Activated T-helper 1 cell treated with anti-CD3 and anti-CD28 coated beads, Interleukin-2, amount 50 U/mL, for 16 hours (primary cell): ENCODE measurements at places on chromosomes 11 and 22.

GRCh38 chr11:115338476-115338875 lies 165.7 kb downstream of the CADM1 start:
- no peak for DNase-seq

GRCh38 chr11:29507376-29507775 lies 509.5 kb downstream of the KCNA4 start:
- no peak for DNase-seq

DNA sequence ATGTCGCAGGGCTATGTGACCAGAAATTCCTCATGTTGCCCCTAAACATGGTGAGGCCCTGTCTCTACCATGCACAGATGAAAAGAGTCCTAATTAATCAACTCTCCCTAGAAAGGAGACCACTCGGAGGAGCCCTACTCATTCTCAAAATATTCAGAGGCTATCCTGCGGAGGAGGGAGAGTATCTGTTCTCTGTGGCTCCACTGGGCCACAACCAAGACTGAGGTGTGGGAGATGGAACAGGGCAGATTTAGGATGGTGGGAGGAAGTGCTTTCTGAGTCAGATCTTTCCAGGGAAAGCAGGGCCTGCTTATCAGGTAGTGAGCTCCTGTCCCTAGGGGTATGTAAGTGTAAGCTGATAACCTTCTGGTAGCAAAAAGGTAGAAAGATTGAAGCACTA lies 37.0 kb upstream of the PRDM11 start:
- no peak for DNase-seq

DNA sequence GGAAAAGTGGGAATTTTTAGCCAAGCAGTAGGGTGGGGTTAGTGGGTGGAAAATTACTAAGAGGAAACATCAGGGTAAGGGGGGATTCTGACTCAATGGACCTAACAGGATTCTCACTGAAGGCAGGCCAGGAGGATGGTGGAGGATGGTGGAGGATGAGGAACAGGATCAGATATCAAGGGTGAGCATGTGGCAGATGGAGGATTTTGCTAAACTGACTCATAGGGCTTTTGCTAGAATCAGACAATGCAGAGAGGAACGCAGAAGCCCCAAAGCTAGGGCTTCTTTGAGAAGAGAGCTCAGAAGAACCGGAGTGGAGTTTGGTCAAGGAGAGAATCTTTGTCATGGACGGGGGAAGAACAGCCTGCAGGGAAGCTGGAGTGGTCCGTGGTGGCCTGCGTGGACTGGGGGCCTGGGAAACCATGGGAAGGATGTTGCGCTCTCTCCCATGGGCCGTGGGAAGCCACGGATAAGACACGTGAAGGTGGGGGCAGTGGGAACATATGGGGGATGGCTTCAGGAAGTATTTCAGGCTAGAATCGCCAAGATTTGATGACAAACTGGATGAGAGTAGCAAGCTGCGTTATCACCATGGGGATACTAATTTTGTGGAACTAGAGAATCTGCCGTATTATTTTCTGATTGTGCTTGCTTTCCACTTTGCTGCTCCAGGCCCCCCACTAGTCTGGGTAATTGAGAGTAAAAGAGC lies 165.2 kb downstream of the LDLRAD3 start:
- DNase-seq, result no peak

DNA sequence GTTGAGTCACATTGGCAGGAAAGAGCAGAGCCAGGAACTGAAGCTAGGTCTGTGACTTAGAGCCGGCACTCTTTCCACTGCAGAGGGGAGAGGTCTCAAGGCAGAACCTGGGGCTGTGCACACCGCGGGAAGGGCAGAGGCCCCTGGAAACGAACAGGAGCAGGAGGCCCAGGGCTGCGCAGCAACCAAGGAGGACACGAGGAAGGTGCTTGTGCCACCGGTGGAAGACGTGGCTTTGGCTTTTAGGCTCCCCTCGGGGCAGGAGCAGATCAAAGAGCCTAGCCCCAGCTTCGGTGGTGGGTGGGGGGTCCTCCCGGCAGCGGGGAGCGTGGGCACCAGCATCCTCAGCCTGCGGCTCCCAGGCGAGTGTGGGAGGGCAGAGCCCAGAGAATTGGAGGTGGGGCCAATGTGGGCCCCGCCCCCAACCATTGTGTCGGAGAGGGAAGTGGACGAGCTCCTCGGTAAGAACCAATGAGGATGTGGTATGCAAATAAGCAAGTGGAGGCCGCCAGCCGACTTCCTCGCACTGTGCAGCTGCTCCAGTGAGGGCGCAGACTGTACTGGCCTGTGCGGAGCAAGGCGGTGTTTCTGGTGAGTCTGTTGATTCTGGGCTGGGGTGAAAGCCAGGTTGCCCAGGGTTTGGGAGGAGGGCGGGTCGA lies at the start of gene CCDC116:
CCDC116 (plus strand) TSS at position 524 of the 659 bp plus-strand sequence. CDS start 422 bp downstream, outside the sequence.
- peak; percentile 22 for DNase-seq

DNA sequence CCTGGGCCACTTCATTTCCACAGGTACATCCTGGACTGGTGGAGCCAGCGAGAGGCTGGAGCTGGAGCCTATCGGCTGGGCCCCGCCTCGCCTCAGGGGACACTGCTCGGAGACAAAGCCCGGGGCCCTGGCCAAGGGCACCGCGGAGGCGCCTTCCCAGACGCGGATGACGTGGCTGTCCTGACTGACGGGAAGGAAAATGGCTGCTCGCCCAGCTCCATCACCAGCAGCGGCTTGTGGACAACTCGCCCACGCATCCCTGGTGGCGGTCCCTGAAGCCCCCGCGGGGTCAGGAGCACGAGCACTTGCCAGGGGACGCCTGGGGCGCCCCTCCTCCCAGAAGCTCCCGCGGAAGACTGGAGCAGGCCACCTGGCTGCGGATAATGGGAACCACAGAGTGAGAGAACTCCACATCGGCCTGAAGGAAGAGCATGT lies 49.6 kb downstream of the CECR2 start:
- DNase-seq, result no peak

DNA sequence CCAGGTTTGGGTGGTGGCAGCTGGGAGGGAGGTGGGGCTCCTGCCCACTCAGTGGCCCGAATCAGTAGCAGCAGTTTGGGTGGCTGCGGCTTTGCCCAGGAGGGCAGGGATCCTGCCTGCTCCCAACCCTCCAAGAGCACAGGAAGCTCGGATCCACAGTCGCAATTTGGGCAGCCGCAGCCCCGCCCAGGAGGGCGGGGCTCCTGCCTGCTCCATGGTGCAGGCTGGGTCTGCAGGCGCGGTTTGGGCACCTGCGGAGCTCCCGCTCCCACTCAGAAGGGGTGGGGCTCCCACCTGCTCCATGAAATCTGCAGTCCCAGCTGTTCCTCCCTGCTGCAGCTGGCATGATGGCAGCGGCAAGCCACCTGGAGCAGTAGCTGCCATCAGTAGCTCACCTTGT lies 38.1 kb upstream of the CALCB start:
- DNase-seq, result no peak

GRCh38 chr11:122271745-122272144 lies 155.7 kb upstream of the BLID start:
- no peak for DNase-seq

DNA sequence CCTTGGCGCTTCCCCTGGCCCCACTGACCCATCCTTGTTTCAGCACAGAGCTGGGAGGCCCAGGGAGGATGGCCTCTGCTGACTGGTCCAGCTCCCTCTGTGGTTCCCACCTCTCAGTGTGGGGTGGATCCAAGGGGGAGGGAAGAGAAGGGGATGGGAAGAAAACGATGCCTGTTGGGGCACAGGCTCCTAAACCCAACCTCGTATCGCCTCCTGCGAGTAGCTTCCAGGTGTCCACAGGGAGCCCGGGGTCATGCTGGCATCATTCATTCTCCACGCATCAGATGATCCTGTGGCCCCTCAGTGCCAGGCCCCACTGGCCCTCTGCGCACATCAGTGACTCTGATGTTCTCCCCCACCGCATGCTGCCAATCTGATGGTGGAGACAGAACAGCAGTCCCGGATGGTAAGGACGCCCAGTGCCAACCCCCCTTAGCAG lies 5.1 kb downstream of the MYEOV start:
- DNase-seq, result no peak

DNA sequence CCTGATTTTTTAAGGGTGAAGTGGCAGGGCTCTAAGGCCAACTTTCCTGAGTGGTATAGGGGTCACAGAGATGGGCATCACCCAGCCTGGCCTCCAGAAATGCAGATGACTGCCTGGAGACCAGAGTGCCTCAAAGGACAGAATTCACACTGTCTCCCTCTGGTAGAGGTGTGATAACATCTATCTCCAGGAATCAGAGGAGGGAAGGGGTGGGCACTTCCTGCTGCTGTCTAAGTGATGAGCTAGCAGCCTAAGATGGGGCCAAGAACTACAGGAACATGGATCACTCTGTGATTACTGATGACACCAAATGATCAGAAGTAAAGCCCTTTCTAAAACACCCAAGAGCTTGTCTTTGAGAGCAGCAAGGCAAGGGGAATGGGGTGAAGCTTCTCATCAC lies 61.9 kb downstream of the C11orf58 start:
- DNase-seq, result no peak

GRCh38 chr22:21573750-21574494 lies 6.4 kb downstream of the UBE2L3 start:
- DNase-seq, result no peak

DNA sequence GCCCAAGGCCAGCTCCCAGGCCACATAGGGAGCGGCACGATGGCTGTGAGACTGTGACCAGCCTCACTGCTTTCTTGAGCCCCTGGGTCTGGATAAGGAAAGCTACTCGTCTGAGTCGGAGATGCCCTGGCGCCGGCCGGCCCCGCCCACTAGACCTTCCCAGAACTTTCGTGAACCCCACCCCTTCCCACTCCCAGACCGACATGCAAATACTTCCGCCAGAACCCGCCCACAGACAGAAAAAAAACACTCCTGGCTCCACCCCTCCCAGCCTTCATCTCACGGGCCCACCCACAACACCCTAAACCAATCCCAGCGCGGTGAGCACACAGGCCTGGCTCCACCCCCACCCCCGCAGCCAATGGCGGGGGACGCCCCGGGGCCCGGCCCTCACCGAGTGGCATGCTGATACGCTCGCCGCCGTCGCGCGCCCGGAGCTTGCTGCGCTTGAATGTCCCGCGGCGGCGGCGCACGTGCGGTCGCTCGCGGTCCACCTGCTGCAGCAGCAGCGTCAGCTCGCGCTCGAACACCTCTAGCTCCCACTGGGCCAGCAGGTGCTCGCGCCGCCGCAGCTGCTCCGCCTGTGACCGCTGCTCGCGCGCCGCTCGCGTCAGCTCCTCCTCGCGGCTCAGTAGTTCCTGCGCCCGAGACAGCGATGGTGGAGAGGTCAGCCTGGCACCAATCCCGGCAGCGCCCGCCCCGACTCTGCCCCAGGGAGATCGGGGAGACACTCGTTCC lies 7.0 kb downstream of the MAP3K11 start:
- no peak for DNase-seq

- DNase-seq, result peak; percentile 53
Measured at GRCh38 chr22:29245626-29246385, 22.0 kb downstream of the RHBDD3 start.

DNA sequence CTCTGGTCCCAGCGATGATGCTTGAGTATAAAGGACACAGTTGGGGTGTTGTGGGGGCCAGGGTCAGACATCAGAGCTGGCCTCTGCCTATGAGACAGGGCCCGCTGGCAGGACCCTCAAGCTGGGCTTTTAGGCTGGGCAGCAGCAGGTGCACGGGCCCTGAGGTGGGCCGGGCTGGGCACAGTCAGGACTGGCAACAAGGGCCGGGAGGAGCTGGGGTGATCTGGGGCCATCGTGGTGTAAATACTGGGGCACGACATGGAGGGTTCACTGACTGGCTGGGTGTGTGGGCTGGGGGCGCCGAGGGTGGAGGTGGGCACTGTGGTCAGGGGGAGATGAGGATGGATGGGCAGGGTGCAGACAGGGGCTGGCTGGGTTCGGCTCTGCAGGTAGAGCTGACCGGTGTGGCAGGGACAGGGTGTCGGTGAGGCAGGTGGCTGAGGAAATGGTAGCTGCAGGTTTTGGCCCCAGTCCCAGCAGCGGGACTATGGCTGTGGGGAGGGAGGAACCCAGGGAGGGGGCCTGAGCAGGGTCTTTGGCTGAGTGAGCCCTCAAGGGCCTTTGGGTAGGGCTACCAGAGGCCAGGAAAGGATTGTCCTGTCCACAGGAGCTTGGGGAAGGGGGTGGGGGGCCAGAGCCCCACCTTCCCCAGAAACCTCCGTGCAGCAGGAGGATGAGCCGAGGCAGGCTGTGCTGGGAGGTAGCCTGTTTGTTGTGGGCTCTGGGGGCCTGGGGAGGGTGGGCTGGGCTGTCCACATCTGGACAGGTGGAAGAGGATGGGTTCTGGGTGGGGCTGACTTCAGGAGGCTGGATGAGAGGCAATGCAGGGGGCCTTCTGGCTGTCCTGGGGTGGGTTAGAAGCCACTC lies 81.4 kb downstream of the KCNQ1 start:
- no peak for DNase-seq

- no peak for DNase-seq
Measured at GRCh38 chr11:115423728-115424459, 80.3 kb downstream of the CADM1 start.

DNA sequence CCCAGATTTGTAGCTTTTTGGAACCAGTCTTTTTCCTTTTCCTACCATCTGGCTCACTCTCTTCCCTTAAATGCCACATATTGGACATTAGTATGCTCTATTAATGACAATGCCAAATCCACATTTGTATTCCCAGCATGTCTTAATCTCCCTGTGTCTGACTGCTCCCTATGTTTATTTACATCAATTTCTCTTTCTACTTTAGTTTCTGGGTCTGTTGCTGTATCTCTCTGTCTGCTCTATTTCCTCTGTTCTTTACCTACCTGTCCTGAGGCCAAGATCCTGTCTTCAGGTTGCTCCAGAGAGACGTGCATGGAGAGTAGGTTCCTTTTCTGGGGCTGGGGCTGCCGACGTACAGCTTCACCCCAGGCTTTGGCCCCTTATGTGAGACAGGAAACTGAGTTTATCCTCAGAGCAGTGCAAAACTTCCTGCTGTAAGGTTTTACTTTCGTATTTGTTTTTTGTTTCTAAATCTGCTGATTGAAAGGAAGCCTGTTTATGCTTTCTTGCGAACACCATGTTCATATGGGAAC lies 25.6 kb downstream of the OR2AG2 start:
- no peak for DNase-seq

DNA sequence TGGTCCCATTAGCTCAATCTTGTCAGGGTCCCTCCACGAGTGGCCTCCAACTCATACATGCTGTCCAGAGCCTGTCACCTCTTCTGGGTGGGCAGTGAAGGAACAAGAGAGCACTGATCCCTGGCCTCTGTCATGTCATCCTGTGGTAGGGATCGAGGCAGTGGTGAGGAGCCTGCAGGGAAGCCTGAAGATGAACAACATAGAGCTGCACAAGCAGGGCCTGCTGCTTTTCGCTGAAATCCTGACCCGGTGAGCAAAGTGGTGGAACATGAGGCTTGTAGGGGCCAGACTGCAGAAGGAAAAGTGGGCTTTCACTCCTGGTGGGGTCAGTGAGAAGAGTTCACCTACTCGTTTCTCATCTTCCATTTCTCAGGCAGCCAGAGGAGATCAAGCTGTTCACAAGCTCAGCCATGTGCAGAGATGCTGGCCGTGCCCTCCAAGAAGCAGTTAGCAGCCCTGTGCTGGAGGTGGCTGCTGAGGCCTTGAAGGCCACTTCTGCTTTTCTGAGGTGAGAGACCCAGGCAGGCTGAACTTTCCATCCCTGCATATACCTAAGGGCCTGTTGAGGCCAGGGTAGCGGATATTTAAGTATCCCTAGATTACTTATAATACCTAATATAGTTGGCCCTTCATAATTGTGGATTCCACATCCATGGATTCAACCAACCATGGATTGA lies 32.9 kb downstream of the MEI1 start:
- no peak for DNase-seq
